Fibroblast of lung (primary cell): ENCODE measurements at places on chromosomes 4 and X. TPM values are rescaled to one million over a fixed set of nuclear protein-coding genes. Genes with fewer than 3 reads are reported as not detected.

ZBTB49 gene
- 3.1 and 3.5 TPM in 2 replicates for total RNA-seq

STARD8 gene
- 1.5 TPM in 2 replicates for total RNA-seq

RNF128 gene
- 2.3 and 8.1 TPM in 2 replicates for total RNA-seq

AMTN gene
- not detected in 2 replicates for total RNA-seq

FDCSP gene
- not detected in 2 replicates for total RNA-seq

CCKAR gene
- total RNA-seq = under 0.01 and 0.83 TPM in 2 replicates

TDO2 gene
- total RNA-seq = 1.5 and 14.4 TPM in 2 replicates

UGT2B17 gene
- not detected in 2 replicates for total RNA-seq

GPR119 gene
- total RNA-seq = not detected in 2 replicates

GPR50 gene
- not detected in 2 replicates for total RNA-seq

CLDN34 gene
- total RNA-seq = not detected in 2 replicates

PNMA6A gene
- 3.1 and 3.3 TPM in 2 replicates for total RNA-seq

THAP6 gene
- total RNA-seq = 14.1 and 18.8 TPM in 2 replicates

PAGE4 gene
- total RNA-seq = not detected in 2 replicates

VCX3B gene
- not detected in 2 replicates for total RNA-seq

RTL9 gene
- under 0.01 and 0.17 TPM in 2 replicates for total RNA-seq

MAGEA3 gene
- not detected in 2 replicates for total RNA-seq

KIAA1210 gene
- not detected in 2 replicates for total RNA-seq

UTP3 gene
- 17.8 and 19.3 TPM in 2 replicates for total RNA-seq

CACNA1F gene
- total RNA-seq = 0.17 and 0.26 TPM in 2 replicates

TMEM165 gene
- 98.9 and 108 TPM in 2 replicates for total RNA-seq

ARFIP1 gene
- total RNA-seq = 40.8 and 42.4 TPM in 2 replicates

TRIM61 gene
- 4.5 and 5.4 TPM in 2 replicates for total RNA-seq

CT47C1 gene
- total RNA-seq = not detected in 2 replicates
